Placental pericyte (primary cell): ENCODE measurements at places on chromosomes 5 and 9. TPM values are rescaled to one million over a fixed set of nuclear protein-coding genes. Genes with fewer than 3 reads are reported as not detected.

SARDH gene
- 11.9 and 12.5 TPM in 2 replicates for total RNA-seq

RAB3C gene
- total RNA-seq = not detected in 2 replicates

FOXD1 gene
- 2.4 and 23.6 TPM in 2 replicates for total RNA-seq

HMMR gene
- total RNA-seq = 1.3 and 49.0 TPM in 2 replicates

LECT2 gene
- total RNA-seq = not detected in 2 replicates

SEMA6A gene
- total RNA-seq = 1.1 TPM in 2 replicates

FOXE1 gene
- 0.14 and 0.22 TPM in 2 replicates for total RNA-seq

MLANA gene
- total RNA-seq = not detected in 2 replicates

MIER3 gene
- total RNA-seq = 17.3 and 20.0 TPM in 2 replicates

ADGRD2 gene
- not detected in 2 replicates for total RNA-seq

PSAT1 gene
- 75.0 and 119 TPM in 2 replicates for total RNA-seq

SH3RF2 gene
- 4.2 and 4.7 TPM in 2 replicates for total RNA-seq

PCDHA12 gene
- total RNA-seq = under 0.01 and 0.14 TPM in 2 replicates

TXNDC8 gene
- not detected in 2 replicates for total RNA-seq

CA9 gene
- total RNA-seq = not detected in 2 replicates

TLE1 gene
- 15.5 and 20.6 TPM in 2 replicates for total RNA-seq

S1PR3 gene
- total RNA-seq = 39.2 and 93.8 TPM in 2 replicates

LHX6 gene
- under 0.01 TPM in 1 of 2 replicates, not detected in the other for total RNA-seq

NIPAL4 gene
- total RNA-seq = 0.57 and 1.8 TPM in 2 replicates

FOXI1 gene
- total RNA-seq = not detected in 2 replicates

ITK gene
- not detected in 2 replicates for total RNA-seq

MLLT3 gene
- 13.9 and 17.3 TPM in 2 replicates for total RNA-seq

NSD1 gene
- 37.6 and 59.6 TPM in 2 replicates for total RNA-seq
